ENCODE measurements at places on chromosomes 6 and 20.

DNA sequence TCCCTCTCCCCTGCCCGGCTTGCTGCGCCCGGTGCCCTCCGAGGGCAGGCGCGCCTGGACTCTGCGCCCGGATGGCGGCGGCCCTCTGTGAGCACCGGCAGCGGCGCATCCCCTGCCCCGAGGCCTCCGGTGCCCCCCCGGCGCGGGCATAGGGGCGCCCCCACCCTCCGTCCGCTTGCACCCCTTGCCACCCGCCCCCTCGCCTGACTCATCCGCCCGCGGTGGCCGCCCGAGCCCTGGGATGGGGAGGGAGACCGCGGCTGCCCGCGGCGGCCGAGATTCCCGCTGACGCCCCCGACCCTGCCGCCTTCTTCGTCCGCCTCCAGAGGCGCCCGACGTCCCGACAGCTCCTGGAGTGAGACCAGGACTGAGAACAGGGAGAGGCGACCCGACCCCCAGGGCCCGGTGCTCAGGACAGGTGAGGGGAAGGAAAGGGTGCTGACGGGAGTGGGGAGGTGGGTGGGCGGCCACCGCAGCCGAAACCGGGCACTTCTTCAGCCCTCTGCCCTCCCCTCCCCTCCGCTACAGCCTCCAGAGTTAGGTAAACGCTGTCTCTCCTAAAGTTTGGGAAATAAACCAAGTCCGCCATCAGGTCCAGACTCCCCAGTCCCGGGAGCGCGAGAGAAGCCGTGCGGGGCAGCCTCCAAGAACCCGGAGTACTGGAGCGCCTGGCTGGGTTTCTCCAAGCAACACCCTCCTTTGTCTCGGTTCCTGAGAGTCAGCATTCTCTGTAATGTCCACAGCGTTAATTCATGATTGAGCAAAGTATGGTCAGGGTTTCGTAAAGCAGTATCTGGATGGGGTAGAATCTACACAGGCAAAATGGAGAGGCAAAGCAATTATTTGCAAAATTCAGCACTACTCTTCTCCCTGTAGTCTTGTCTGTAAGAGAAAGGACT is 539 bp downstream of the TMEM200A start:
- DNase-seq: no peak

GRCh38 chr6:168280020-168280898 is 39.3 kb downstream of the DACT2 start:
- DNase-seq: no peak

- DNase-seq: no peak
Measured at GRCh38 chr6:77326029-77326428, 137.3 kb downstream of the HTR1B start.

- peak; percentile 67 for DNase-seq
Measured at GRCh38 chr20:38883081-38883980, 42.9 kb upstream of the FAM83D start.

DNA sequence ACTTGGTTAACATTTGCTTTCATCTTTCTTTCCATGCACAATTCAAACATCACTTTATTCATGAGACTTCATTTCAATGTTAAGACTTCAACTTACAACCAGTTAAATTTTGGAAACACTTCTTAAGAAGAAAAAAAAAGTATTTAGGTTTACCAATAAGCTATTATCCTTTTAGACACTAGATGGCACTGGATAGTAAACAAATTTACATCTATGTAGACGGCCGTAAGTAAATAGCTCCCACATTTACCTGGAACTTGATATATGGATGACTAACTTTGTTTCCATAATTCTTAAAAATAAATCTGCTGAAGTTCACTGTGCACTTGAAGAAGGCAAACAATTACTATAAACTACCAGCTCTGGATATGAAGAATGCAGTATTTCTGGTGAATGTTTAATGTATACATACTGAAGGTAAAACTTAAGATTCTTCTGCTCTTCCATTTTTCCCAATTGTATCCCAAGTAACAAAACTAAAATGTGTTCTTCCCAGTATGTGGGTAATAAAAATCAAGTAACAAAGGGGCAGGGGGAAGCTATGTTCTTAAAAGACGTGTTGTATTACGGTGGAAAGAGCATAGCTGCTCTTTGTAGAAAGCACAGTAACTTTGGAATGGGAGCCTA is 130.6 kb upstream of the C6orf118 start:
- DNase-seq: no peak

DNA sequence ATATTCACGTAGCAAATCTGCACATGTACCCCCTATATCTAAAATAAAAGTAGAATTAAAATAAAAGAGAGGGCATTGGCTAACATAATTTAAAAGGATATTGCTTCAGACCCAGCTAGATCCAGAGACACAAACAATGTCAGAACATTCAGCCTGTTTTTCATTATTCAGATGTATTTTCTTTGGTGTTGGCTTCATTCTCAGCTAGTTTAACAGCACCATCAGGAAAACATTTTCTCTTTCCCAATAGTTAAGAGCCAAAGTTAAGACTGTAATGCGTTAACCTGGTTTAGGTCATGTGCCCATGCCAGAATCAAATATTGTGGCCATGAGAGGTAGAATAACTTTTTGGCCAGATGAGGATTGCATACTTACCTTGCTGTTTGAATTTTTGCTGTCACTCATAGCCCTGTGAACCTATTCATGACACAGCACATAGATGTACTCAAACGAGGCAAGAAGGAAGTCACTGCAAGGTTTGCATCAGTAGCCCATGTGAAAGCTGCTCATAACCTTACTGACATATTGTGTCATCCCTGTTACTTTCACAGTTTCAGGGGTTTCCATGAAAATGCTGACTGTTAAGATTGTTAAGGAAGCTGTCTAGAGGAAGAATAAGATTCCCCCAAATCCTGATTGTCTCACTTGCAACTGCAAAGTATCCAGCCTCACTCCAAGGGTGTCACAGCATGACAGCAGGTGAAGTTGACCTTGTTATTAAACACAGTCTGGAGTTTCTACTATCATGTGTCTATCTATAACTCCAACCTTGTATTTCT is 233.1 kb downstream of the PACRG start:
- DNase-seq: no peak

- no peak for DNase-seq
Measured at GRCh38 chr20:63790572-63791168, 40.4 kb downstream of the ZBTB46 start.

All from cerebellar nuclear complex (tissue), 1 donor.